ENCODE measurements at places on chromosomes 1 and 21. TPM values are rescaled to one million over a fixed set of nuclear protein-coding genes. Genes with fewer than 3 reads are reported as not detected.

The NUP210L gene
- total RNA-seq, result 0.06 TPM

The S100A7A gene
- not detected for total RNA-seq

The C8A gene
- not detected for total RNA-seq

DNA sequence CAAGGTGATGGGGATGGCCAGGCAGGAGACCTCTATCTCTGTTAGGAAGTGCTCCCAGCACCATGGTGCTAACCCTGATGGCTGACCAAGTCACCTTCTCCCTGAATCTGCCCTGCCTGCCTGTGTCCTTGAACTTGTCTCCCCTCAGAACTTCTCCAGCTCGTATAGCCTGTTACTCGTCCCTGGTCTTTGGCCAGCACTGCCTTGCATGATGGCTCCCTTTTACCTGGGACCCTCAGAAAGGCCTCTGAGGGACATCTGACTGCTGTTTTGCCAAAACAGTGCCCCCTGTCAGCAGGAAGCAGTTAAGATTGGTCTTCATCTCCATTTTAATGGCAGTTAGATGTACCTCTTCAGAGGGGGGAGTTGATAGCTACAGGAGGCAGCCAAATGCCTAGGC, 148.3 kb downstream of the RHOU start:
- no peak for DNase-seq

The NBPF4 gene
- total RNA-seq, result not detected

DNA sequence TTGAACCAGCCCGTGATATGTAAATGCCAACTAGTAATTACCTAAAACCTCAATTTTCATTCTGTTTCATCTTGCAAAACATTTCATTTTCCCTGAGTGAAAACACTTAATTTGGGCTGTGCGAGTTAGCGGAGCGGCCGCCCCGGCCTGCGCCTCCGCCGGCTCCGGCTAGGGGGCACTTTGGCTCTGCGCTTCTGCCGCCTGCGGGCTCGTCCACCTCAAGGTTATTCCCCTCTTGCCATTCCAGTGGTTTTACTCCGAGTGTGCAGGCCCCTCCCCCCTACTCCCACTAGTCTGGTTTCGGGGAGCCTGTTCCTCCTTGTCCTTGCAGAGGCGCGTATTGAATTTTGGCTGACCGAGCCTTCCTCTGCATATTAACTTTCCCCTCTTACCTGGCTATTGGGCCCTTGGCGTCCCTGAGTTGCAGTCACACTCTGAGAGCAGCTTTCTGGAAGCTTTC, 55.6 kb downstream of the PEX14 start:
- DNase-seq, result no peak

The RGS1 gene
- total RNA-seq, result 28.4 TPM

The RGL1 gene
- 77.4 TPM for total RNA-seq

The RIPK4 gene
- 4.9 TPM for total RNA-seq

The CFHR3 gene
- 0.72 TPM for total RNA-seq

DNA sequence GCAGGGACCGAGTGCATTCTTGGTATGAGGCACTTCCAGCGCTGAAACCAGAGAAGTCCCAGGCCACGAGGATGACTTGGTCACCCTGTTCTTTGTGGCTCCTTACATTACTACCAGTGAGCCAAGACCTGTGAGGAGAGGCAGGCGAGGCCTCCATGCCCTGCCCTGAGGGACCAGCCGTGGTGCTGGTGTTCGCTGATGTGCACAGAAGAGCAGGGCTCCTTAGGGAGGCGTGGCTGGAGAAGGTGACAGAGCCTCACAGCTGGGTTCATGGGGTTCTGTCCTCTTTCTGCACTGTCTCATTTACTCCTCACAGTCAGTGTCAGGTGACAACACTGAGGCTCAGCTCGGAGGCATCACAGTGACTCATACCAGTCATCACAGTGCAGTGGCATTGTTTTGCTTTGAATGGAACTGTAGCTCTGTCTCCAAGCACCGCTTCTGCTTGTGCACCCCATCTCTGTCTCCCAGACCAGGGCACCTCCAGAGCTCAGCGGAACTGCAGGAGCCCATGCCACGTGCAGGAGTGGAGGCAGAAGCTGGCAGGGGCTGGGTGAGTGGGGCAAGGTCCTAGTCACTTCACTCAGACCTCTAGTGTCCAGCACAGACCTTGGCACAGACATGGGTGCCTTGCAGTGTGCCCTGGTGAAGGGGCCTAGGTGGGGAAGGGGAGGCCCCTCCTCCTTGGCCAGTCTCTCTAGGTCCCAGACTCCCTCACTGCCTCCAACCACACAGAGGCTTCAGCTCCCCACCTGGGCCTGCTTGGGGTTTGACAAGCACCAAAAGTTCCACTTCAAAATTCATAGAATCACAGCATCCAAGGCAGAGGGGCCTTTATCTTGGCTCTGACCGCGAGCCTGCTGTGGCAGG, 310.9 kb downstream of the MATN1 start:
- no peak for DNase-seq

- DNase-seq, result no peak
These were observed 85.7 kb upstream of the CXADR start for GRCh38 chr21:17427157-17427556.

- no peak for DNase-seq
These were observed 3.8 kb upstream of the ARHGEF2 start for GRCh38 chr1:155982106-155982505.

GRCh38 chr1:1120866-1121591, 5.1 kb upstream of the C1orf159 start:
- DNase-seq, result no peak

DNA sequence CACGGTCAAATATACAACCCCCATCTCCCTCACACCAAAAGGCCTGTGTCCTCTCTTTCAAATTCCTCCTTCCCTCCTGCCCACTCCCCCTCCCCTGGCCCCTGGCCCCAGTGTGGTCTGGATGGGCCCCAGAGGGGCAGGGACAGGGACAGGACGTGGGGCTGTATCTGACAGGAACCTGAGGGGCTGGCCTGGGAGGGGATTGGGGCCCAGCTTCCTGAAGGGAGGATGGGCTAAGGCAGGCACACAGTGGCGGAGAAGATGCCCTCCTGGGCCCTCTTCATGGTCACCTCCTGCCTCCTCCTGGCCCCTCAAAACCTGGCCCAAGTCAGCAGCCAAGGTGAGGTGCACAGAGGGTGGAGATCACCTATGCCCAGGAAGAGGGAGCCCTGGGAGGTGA, at the start of gene MPL:
MPL (plus strand) TSS at position 231 of the 400 bp plus-strand sequence; CDS start at position 262, 31 bp downstream.
- DNase-seq, result no peak

DNA sequence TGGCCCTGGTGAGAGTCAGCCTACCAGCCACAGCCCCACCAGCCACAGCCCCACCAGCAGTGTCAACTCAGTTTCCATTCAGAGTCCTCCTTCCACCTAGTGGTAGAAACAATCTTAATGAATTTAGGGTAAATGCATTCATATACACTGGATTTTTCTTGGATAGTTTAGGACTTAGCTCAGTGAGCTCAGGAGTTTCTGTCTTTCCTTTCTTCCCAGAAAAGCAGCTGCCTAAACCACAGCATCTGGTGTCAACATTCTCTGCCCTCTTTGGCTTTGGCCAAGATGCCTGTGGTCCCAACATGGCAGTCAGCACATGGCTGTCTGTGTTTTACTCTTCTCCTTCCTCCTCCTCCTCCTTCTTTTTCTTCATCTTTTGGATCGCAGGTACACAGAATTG, 94.0 kb downstream of the CLIC6 start:
- no peak for DNase-seq

GRCh38 chr1:244576259-244576892, 76.5 kb upstream of the DESI2 start:
- DNase-seq, result no peak
